ENCODE measurements at places on chromosomes 12 and 14. TPM values are rescaled to one million over a fixed set of nuclear protein-coding genes. Genes with fewer than 3 reads are reported as not detected.

OR4E2 gene
- not detected for polyA plus RNA-seq

CACNA2D4 gene
- polyA plus RNA-seq, result 9.6 TPM

- no peaks in the 10 kb centered on the region for H3K27me3 ChIP-seq
- no peak overlapping the region for H3K4me3 ChIP-seq
- H3K4me1 ChIP-seq, result no peaks in the 10 kb centered on the region
- no peaks in the 10 kb centered on the region for H3K36me3 ChIP-seq
- no peak overlapping the region for H3K27ac ChIP-seq
- DNase-seq, result no peak
Measured at GRCh38 chr14:84670796-84671195, 859.1 kb upstream of the FLRT2 start.

- DNase-seq, result no peak
- peaks cover 17% of the 10 kb centered on the region for H3K4me1 ChIP-seq
- no peak overlapping the region for H3K4me3 ChIP-seq
- H3K27me3 ChIP-seq, result no peaks in the 10 kb centered on the region
- no peak overlapping the region for H3K27ac ChIP-seq
Measured at GRCh38 chr12:29160230-29160629, 11.2 kb downstream of the FAR2 start.

- H3K27ac ChIP-seq, result peak overlapping the region; percentile 58
- DNase-seq, result peak; percentile 22
- H3K36me3 ChIP-seq, result peaks cover 18% of the 10 kb centered on the region
- H3K4me3 ChIP-seq, result peak overlapping the region; percentile 16
- peaks cover 2% of the 10 kb centered on the region for H3K27me3 ChIP-seq
Measured at GRCh38 chr14:89586258-89587135, 169.5 kb upstream of the FOXN3 start.

- peaks cover 1% of the 10 kb centered on the region for H3K27me3 ChIP-seq
- H3K27ac ChIP-seq, result peak overlapping the region; percentile 88
- DNase-seq, result no peak
- H3K4me3 ChIP-seq, result no peak overlapping the region
- H3K4me1 ChIP-seq, result peaks cover 51% of the 10 kb centered on the region
Measured at GRCh38 chr14:74653386-74654138, 41.5 kb upstream of the LTBP2 start.
